ENCODE measurements at places on chromosomes 2 and 18. TPM values are rescaled to one million over a fixed set of nuclear protein-coding genes. Genes with fewer than 3 reads are reported as not detected.

KIF1A gene
- total RNA-seq, result 0.05 TPM

KIAA2012 gene
- total RNA-seq, result not detected

HMSD gene
- total RNA-seq, result not detected

CYTIP gene
- total RNA-seq, result 2.4 TPM

TEX44 gene
- not detected for total RNA-seq

UPP2 gene
- total RNA-seq, result not detected

FKBP1B gene
- 2.4 TPM for total RNA-seq

SCN1A gene
- total RNA-seq, result not detected

RFTN2 gene
- 6.2 TPM for total RNA-seq

- DNase-seq, result no peak
Measured at GRCh38 chr2:28688818-28689217, 62.8 kb upstream of the PPP1CB start.

DNA sequence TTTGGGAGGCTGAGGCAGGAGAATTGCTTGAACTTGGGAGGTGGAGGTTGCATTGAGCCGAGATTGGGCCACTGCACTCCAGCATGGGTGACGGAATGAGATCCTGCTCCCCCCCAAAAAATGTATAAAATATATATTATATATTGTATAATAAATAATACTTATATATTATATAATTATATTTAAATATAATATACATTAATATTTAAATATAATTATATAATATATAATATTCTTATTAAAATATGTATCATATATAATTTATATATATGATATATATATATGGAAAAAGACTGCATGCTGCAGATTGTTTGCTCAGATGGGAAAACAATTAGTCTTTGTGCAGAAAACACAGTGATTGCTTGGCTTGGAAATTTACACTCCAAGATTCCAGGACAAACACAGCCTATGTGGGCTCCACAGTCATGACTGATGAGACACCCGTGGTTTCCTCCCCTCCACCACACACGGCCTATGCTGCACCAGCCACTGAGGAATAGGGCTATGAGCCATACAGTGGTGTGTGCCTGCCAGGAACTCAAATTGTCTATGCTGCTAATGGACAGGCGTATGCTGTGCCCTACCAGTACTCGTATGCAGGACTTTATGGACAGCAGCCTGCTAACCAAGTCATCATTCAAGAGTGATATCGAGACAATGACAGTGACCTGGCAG is 30.0 kb downstream of the PMAIP1 start:
- DNase-seq, result peak; percentile 68

GRCh38 chr2:122960759-122961641 is 1064.1 kb upstream of the CNTNAP5 start:
- peak; percentile 12 for DNase-seq

DNA sequence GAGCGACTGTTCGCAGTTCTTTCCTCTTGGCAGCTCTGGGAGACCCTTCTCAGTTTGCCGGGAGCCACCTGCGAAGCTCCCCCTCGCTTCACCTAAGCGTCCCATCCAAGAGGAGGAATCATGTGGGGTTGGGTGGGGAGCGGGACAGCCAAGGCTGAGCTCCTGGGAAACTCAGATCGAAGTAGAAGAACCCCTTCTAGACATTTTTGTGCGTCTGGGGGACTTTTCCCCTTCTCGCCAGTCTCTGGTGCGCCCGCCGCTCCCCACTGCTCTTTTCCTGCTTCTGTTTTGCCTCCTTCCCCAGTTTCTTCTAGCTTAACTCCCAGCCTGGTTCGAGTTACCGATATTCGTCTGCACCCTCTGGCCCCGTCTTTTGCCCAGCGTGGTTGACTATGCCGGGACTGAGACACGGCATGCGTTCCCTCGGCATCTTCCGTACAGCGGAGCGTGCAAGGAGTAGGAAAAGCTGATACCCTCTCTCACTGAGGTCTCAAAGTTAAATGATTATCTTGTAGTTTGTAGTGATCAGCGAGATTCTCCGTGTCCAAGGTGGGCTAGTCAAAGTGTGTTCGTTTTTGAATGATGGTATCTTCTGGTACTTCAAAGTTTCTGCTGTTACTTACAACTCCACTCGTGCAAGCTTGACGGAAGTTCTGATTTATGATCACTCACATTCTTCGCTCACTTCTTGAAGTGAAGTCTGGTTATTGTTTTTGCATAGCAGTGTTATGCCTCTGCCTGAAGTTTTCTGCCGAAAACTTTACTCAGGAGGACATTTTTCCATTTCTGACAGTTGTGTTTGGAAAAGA is 664 bp downstream of the CAMKMT start:
- DNase-seq, result peak; percentile 60

DNA sequence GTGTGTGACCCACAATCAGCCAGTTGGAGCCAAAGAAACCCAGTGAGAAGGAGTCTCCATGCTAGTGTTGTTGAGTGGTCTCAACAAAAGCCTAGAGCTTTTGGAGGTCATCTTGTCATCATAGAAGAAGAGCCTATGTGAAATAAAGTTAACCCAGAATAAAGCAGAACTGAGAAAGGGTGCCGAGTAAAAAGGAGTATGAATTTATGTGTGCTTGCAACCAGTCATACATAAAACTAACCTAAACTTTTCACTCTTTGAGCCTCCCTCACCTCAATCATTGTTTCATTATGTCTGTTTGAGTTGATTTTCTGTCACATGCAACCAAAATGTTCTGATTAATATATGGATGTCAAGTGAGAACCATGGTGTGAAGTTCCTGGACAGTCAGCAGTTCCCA is 599.3 kb upstream of the ZEB2 start:
- DNase-seq, result no peak

DNA sequence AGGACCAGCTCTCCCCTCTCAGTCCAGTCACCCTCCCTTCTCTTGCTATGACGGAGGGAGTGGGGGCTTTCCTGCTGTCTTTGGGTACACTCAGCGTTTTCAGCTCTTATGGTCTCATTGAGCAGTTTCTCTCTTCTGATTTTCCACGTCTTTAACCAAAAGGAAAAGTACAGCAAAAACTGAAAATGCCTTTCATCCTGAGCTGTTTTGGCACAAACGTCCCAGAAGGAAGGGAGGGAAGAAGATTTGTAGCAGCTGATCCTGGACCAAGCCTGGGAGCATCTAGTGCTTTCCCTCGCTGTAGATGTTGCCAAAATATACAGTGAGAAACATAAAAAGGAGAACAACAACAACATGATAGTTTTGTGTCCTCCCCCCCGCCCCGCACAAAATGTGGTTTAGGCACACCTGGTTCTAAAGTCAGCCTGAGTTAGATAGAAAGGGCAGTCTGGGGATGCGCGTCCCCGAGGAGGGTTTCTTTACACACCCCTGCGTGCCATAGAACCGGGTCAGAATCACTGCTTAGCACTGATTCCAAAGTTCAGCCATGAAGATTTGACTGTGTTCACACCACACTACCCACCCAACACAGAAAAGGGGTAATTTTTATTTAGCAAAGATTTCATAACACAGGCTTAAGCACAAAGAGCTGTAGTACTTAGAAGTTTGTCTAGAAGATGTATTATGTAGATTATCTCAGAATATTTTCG is 53.4 kb downstream of the SLC40A1 start:
- no peak for DNase-seq

DNA sequence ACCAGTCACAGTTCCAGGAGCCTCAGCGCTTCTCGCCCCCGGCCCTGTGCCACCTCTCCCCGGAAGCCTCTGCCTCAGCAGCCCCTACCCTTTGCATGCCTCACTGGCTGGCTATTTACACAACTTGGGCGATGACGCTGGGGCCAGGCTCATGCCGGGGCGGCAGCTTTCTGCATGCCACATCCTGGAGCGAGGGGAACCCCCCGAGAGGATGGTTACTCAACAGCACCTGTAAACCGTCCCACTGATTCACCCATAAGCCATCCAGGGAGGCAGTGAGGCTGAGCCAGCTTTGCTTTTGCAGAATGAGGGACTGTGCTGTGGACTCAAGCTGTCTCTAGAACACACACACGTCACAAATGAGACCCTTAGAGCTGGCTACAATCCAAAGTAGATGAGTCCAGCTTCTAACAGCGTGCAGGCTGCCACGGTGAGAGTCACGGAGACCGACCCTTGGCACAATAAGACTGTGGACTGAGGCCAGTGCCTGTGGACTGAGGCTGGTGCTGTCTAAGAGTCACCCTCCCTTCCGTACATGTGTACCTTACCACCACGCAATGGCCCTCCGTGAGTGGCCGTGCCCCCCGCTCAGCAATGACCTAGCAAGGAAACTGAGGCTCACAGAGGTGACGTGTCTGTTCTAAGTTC is 45.6 kb upstream of the ODC1 start:
- DNase-seq, result peak; percentile 84

GRCh38 chr2:237154082-237154638 is 68.5 kb downstream of the COPS8 start:
- DNase-seq, result peak; percentile 39

DNA sequence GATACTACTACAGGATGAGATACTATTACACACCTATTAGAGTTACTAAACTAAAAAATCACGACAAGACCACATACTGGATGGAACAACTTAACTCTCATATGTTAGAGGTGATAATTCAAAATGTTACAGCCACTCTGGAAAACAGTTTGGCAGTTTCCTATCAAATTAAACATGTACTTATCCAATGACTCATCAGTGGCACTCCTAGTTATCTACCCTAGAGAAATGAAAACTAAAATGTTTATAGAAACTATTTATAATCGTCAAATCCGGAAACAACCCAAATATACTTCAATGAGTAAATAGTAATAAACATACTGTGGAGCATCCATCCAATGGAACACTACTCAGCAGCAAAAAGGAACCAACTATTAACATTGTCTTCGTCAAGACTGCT is 137.0 kb upstream of the RBBP8 start:
- no peak for DNase-seq

DNA sequence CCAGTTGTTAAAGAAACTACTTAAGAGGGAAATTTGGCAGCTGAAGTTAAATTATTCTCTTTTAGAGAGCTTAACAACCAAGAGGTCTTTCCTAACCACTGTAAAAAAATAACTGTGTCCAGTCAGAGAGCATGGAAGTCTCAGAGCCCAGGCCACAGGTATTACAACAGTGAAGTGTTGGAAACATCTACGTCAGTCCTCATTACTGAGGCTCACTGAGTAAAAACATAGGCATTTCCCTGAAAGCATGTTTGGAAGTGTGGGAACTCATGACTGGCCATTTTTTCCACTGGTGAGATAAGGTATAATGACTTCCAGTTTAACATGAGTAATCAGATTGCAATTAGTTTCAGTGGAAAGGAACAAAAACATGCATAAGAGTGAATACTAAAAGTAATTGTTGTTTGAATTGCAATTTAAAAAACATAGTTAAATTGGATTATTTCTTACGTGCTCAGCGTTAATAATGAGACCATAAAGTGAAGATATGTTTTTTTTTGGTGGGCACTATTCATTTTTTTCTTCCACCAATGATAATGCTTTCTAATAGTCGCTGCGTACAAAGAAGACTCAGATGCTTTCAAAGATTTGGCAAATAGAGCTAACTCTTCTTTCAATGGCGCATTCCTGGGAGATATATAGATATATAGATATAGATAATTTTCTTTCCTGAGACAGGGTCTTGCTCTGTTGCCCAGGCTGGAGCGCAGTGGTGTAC is 60.8 kb downstream of the EFEMP1 start:
- peak; percentile 77 for DNase-seq

- DNase-seq, result no peak
Measured at GRCh38 chr2:97743913-97744312, 30.5 kb downstream of the ZAP70 start.

DNA sequence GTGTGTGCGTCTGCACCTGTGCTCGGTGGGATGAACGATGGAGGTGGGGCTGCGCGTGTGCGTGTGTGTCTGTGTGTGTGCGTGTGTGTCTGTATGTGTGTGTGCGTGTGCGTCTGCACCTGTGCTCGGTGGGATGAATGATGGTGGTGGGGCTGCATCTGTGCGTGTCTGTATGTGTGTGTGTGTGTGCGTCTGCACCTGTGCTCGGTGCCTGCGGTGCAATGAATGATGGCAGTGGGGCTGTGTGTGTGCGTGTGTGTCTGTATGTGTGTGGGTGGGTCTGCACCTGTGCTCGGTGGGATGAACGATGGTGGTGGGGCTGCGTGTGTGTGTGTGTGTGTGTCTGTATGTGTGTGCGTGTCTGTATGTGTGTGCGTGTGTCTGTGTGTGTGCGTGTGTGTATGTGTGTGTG is 48.5 kb upstream of the CTDP1 start:
- no peak for DNase-seq

DNA sequence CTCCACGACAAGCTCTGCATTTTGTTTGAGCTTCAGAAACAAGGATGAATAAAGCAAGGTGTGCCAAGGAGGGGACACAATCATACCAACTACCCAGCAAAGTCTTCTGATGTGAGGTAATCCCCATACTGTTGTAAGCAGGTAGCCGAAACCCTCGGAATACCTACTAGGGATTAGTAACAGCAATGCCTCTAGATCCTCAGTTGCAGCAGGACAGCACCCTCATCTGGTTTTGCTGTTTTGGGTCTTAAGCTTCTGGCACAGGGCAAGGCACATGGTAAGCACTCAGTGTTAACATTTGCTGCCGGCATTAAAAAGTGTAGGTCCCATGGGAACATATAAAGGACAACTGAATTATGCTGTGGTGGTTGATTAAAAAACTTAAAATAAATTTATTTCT is 16.0 kb upstream of the LINC00305 start:
- no peak for DNase-seq

DNA sequence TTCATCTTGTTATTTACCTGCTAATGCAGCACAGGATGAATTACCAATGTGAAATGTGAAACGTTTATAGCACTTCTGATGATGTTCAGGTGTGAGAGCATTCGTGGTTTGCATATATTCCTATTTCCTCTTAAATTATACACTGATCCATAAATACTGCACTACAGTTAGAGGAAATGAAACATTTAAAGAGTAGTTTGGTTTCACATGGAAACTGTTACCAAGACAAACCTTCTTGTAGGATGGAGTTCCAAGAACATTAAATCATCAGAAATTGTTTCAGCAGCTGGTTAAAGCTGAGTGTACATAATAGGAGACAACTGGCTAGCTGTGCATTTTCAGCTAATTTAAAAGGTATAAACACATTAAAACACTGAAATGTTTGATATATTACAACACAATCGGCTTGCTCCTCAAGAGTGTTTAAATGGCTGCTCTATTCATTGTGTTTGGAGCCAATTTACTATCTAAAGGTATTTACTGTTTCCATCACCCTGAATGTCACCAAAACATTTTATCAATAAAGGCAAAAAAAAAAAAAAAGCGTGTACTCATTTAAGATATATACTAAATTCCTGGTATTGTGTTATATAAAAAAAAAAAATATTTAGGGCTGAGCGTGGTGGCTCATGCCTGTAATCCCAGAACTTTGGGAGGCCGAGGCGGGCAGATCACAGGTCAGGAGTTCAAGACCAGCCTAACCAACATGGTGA is 100.6 kb downstream of the DYM start:
- DNase-seq, result peak; percentile 56

DNA sequence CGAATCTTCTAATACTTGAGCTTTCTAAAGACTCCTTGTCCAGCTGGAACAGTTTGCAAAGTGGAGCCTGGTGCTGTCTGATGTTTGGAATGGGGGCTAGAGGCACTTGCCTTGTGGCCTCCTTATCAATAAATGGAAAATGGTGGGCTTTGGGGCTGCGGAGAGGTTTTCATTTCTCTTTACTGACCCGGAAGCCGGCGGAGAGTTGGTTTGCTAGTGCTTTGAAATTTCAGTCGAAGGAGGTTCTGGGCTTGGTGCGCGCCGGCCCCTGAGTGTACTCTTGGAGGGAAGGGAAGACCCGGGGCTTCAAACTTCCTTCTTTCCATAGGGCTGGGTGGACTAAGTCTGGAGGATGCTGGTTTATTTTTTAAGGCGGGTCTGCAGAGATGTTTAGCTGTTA is 714 bp downstream of the RPIA start:
- peak; percentile 20 for DNase-seq

GRCh38 chr2:216388046-216388884 is 16.0 kb upstream of the MARCHF4 start:
- no peak for DNase-seq

All from myocyte (in vitro differentiated cells).